ENCODE measurements at places on chromosomes 6 and 20. TPM values are rescaled to one million over a fixed set of nuclear protein-coding genes. Genes with fewer than 3 reads are reported as not detected.

- DNase-seq, result no peak
Observed at GRCh38 chr6:84511929-84512328, 252.5 kb downstream of the TBX18 start.

DNA sequence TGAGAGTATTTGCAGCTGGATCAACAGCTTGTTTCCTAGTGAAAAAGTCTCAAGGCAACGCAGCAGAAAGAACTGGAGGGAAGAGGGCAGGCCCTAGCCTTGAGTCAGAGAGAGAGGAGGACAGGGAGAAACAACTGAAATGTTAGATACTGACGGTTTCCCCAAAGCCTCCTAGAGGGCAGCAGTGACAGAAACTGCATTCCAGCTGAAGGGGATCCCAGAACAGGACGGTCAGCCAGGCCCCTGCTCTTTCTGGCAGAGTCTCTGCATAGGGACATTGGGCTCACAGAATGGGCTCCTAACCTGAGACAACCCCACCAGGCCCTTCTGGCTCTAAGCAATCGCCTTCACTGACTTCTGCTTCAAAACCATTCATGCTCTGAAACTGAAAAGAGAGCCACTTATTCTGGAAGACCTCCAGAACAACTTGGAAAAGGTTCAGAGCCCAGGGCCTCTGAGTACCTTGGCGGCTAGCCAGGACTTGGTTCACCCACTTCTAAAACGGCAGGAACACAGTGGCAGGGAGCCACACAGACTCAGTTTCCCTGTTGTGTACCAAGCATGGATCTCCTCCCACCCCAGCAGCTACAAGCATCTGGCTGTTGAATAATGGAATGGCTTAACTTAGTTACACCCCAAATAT lies 72.9 kb downstream of the PSMB1 start:
- no peak for DNase-seq

DNA sequence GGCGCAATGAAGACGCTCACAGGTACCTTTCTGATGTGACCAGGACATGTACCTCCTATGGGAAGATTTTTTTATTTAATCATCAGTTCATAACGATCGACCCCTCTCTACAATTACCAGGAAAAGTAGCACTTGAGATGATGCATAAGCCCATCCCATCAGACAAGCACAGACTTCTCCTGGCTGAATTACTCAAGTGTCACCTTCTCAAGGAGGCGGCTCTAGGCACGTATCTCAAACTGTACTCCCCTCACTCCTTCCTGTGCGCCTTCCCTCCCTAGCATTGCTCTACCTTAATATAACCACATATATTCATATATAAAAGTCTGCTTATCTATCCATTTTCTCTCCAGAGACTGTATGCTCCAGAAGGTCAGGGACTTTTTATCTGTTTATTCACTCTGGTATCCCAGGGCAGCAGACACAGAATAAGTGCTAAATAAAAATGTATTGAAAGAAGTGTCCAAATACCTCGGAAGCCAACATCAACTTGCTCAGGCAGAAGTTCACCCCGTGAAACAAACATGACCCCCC lies 71.5 kb downstream of the CNKSR3 start:
- no peak for DNase-seq

DNA sequence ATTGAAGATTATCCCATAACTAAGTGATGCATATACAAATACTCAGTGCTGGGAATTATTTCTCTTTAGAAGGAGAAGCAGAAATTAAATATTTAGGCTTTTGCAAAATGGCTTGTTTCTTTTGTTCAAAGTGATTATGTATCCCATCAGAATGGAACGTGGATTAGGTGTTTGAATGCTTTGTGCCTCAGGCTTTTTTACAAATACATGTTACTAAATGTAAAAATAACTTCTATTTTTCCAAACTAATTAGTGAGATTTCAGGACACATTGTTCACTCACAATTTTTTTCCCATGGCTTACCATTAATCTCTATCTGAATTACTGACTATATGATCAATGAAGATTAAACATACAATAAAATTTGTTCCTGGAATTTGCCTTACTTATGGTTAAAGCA lies 925.9 kb upstream of the CITED2 start:
- no peak for DNase-seq

- no peak for DNase-seq
Observed at GRCh38 chr6:167350275-167350696, 25.4 kb downstream of the TTLL2 start.

GRCh38 chr20:44251284-44251683 lies 4.2 kb downstream of the GDAP1L1 start:
- DNase-seq, result no peak

DNA sequence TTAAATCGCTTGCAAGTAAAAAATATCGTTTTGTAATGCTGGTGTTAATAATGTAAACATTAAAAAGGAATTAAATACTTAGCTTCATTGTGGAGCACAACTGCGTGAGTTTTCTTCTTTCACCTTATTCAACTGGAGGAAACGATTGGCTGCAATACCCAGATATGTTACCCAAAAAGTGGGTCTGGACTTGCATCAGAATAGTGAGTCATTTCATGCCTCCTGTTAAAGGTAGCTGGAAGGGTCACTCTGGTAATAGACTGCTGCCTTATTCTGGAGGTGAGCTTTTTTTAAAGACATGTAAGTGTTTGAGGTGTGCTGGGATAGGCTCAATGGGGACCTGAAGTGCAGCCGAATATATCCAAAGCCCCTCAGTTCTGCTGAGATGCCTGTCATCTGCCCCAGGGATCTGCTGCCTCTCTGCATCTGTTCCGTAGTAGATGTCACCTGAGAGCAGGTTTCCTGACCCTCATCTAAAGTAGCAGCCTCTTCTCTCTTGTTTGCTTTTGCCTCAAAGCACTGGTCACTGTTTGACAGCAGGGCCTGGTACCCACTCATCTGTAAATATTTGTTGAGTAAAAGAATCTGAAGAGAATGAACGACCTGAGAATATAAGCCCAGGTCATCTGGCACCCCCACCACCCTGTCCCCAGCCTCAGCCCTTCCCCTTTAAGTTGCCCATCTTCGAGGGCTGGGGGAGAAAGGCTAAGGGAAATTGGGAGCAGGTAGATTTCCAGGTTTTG lies 5.6 kb upstream of the UQCC2 start:
- no peak for DNase-seq

GRCh38 chr6:81552644-81553043 lies 199.8 kb downstream of the TENT5A start:
- DNase-seq, result no peak

GRCh38 chr20:54197621-54198604 lies 10.0 kb upstream of the PFDN4 start:
- peak; percentile 89 for DNase-seq

DNA sequence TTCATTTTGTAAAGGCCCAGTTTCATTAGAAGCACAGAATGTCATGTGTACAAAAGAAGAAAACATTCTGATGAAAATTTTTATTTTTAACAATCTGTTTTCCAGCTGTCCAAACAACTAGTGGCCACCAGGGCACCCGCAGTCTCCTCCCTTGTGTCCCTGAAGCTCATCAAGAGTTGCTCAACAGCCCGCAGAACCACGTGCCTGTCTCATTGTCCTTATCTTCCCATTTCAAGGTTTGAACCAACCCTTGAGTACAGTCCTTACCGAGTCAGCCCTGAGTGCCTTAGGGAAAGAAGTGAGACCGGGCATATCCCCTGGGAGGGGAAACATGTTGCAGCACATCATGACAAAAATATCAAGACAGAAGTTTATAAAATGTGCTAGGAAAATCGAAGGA lies 15.9 kb upstream of the ZNF133 start:
- DNase-seq, result peak; percentile 22

DNA sequence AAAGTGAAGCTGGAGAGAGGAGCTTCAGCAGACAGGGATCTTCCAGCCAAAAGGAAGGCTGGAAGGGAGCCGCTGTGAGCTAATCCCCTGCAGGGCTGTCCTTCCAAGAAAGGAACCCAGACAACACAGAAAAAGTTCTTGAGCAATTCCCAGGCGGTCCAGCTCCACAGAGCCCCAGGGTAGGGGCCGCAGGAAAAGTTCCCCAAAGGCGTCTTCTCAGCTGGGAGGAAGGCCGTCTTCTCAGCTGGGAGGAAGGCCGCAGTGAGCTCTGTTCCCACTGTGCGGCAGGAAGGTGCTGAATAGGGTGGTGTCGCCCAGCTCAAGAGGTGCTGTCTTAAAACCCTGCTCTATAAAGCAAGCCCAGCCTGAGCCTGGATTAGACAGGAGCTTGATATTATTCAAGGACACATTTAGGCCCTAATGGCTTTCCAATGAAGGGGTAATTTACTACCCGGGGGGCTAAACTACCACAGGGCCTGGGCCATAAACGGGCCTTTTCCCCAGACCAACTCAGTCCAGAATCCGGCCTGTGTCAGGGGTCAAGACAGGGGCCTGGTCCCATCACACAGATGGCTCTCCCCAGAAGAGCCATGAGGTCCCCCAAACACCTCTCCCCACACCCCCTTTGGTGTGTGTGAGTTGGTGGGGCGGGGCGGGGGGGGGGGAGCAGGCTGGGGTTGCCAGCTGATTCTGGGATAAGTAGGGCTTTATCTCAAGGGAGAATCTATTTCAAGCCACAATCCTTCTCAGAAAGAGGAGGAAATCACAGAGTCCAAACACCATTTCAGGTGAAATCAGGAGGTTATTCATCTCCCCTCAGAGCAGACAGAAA lies 103.6 kb downstream of the NOL4L start:
- no peak for DNase-seq

GGTLC1 gene
- total RNA-seq, result not detected

All from M059J (cell line).